ENCODE measurements at places on chromosomes 6 and 20. TPM values are rescaled to one million over a fixed set of nuclear protein-coding genes. Genes with fewer than 3 reads are reported as not detected.

Gene OR2J3
- not detected for total RNA-seq

Gene MACROD2
- 0.25 TPM for total RNA-seq

Gene SASH1
- total RNA-seq, result 49.3 TPM

Gene CYP21A2
- not detected for total RNA-seq

Gene RFX6
- total RNA-seq, result not detected

- DNase-seq, result no peak
These were observed 11.6 kb downstream of the PIGT start for GRCh38 chr20:45427236-45428149.

GRCh38 chr20:46040902-46041535, 12.0 kb downstream of the SLC12A5 start:
- DNase-seq, result no peak

- peak; percentile 54 for DNase-seq
These were observed 305.2 kb upstream of the CITED2 start for GRCh38 chr6:139679516-139680179.

- DNase-seq, result peak; percentile 75
These were observed 73.2 kb downstream of the LY86 start for GRCh38 chr6:6661684-6662083.

DNA sequence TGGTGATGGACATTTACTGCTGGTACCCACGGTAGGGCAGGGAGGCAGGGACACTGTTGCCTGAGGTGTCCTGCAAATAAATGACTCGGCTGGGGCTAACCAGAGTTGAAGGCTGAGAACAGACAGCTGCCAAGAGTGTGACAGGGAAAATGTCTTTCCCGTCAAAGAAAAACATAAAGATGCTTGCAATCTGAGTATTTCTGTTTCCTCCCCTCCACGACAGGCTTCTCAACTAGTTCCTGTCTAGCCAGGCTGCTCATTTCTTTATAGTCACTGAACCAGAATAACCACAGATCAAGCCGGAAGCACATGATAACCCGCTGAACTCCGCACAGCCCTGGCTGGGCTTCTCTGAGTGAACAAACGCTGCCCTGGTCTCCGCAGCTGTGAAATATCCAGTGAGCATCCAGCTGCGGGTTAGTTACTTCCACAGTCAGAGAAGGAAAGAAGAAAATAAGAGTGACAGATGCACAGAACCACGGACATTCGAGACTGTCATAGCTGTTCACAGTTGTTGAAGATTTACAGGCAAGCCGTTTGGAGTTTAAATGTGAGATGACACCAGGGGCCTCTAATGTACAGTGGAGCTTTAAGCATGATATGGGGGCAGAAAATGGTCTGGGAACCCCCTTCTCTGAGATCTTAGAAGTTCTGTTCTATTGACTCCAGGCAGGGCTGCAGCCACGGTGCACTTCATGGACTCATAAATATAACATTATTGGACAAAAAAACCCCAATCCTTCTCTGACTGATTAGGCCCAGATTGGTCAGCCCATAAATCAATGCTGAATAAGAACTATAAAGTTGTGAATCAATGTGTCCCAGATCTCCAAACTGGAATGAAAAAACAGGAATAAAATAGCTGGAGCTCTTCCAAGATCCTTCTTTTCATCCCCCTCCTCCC, 299.9 kb upstream of the SUPT3H start:
- DNase-seq, result no peak

DNA sequence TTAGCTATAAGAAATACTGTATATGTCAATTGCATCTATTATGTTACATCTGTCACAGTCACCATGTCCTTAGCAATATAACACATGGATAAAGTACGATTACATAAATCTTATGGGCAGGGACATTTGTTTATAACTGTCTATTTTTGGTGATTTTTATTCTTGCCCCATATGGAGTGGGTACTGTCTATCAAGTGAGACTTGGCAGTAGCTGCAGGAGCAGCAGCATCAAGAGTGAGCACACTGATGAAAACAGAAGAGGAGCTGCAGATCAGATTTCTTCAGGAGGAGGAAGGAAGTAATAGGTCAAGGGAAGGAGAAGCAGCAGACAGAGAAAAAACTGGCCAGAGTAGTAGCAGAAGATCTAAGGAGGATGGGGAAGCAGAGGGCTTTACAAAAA, 516.7 kb downstream of the C6orf118 start:
- DNase-seq, result no peak

DNA sequence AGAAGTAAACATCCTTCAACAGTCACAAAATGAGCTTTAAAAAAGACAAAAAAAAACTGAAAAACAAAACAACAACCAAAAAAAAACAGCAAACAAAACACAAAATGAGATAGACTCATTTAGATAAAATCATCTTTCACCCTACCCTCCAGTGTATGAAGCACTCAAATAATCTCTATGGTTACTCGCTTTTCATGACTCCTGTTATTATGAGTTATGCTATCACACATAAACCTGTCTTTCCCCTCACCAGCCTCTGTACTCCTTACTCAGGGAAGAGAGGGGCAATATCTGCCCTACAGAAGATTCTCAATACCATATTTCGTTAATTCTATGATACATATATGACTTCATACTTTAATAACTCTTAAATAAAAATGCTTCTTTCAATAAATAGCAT, 158.2 kb downstream of the TPBG start:
- no peak for DNase-seq

DNA sequence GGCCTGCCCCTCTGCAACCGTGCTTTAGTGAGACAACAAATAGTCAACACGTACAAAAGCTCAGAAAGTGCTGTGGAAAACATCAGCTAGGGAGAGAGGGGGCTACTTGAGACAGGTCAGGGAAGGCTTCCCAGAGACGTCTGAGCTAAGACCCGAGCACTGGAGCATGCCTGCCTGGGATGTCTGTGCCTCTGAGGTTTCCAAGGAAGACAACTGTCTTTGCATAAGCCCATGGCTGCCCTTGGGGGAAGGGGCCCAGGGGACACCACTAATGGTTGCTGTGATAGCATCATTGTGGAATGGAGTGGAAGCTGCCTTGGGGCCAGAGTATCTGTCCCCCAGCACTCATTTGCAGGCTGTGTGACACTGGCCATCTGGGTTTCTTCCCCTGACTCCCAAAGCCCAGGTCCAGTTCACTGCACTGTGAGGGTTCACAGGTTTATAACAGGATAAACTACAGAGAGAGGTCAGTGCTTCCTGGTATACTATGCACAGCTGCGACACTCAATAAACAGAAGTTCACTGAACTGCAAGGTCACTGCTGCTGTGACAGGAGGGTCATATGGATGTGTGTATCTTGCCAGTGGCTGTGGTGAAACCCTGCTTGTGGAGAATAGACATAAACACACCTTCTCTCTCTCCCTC, 1.5 kb upstream of the ARFGEF2 start:
- no peak for DNase-seq

DNA sequence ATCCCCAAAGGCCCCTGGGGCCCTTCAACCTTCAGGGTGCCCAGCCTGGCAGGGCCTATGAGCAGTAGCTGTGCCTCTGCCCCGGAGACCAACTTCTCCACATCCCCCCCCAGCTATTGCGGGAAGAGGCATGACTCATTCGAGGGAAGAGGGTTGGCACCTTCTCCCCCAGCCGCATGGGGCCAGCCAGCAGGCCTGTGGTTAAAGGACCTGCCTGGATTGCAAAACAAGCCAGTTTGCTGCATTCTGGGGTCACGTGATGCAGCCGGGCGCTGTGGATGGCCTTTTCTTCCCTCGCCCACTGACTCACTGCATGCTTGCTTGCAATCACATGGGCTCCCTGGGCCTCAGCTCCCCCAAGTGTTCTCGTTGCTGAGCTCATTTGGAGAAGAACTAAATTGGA, 182.5 kb downstream of the MAFB start:
- no peak for DNase-seq

- no peak for DNase-seq
These were observed 160.5 kb upstream of the KCNG1 start for GRCh38 chr20:51183451-51183850.

DNA sequence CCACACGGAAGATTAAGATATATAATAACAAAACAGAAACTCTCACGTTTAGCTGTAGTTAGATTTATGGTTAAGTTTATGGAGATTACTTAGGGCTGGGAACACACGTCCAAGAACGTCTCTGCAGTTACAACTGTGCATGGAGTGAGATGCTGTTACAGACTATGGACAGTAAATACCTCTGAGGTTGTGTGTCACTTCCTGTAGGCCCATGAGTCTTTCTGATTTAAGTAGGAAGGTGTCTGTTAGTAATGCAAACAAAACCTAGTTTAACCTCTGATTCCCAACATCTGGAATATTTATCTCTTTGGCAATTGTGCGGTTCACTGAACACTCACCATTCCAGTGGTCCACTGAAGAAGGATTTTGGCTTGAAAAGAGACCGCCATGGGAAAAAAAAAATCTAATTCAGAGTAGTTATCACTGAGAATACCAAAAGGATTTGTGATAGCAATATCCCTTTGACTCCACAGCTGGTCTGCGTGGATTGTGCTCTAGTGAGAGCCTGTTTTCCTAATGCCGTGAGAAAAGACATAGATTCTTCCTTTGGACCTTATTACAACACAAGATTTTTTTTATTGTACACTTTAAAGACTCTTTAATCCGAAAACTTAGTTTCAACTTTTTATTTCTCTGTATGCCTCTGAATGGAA, 478.2 kb upstream of the CITED2 start:
- DNase-seq, result no peak

DNA sequence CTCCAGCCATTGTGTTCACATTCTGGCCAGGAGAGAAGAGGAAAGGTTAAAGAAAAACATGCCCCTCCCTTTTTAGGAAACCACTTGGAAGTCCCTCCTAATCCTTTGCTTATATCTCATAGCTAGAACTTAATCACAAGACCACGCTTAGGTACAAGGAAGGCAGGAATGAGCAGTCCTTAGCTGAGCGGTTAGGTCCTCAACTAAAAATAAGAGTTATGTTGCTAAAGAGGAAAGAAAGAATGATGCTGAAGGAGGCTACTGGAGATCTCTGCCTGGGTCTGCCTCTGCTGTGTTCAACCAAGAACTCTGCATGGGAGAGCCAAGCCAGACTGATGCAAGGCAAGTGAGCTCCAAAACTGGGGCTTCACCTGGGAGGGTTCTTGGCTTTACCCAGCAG, 11.6 kb upstream of the ARFGEF2 start:
- DNase-seq, result no peak

DNA sequence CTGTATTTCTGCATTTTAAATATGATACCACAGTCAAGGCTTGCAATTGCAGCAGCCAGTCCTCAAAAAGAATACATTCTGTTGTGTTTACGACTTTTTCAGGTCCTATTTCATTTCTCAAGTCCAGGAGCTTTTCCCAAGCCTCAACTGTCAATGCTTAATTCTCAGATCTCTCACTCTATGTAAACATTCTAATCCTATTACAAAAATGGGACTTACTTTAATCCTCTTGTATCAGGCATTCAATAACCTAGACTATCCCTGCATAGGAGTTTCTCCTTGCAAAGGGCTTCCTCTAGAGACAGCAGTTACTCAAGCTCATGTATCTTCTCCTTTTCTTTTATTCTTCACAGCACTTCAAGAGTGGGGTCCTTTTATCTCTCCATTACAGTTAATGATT, 1293.0 kb downstream of the GRIK2 start:
- DNase-seq, result no peak

DNA sequence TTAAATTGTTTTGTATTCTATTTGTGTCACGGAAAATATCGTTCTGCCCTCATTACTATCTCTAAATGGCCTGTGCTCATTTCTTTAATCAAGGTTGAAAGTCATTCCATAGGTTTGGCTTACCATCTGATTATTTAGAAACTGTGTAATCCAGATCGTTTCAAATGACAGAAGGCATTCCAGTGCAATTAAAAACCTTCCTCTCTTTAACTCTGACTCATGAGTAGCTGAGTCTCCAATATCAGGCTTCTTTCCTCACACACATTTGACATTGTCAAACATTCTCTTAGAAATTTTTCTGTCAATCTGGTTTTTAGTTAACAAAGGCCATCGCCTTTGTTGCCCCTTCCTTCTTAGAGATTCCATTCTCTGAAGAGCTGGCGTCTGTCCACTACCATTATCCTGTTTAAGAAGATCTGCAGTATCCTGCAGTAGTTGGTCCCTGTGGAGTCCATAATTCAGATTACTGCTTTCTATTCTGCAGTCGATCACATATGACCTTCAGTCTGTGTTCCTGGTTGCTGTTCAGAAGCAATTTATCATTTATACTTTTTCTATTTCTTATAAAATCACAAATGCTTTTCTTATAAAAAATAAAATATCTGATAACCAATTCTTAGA, 3.9 kb upstream of the TRDN start:
- DNase-seq, result no peak

DNA sequence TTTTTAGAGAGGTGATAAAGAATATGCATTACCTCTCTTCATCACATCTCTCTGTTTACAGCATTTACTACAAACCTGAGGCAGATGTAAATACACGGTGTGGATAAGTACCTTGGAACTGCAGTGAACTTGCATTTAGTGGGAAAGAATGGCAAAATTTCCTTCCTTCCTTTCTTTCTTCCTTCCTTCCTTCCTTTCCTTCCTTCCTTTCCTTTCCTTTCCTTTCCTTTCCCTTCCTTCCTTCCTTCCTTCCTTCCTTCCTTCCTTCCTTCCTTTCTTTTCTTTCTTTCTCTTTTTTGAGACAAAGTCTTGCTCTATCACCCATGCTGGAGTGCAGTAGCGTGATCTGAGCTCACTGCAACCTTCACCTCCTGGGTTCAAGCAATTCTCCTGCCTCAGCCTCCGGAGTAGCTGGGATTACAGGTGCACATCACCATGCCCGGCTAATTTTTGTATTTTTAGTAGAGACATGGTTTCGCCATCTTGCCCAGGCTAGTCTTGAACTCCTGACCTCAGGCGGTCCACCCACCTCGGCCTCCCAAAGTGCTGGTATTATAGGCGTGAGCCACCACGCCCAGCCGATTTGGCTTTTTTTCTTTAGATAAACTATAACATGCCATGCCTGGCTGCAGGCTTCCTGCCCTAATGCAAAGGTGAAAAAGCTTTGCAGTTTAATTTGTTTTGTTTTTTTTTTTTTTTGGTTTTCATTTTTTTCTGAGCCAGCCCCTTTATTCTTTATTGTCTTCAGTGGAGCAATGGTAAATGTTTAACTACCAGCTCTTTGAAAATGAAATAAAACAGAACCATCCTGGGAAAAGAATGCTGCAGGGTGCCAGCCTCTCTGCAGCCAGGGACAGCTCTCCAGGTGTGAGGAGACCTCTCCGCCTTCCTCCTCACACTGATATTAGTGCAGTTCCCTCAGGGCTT, 64.2 kb upstream of the NEDD9 start:
- no peak for DNase-seq

GRCh38 chr6:7035837-7036249, 71.9 kb upstream of the RREB1 start:
- no peak for DNase-seq

DNA sequence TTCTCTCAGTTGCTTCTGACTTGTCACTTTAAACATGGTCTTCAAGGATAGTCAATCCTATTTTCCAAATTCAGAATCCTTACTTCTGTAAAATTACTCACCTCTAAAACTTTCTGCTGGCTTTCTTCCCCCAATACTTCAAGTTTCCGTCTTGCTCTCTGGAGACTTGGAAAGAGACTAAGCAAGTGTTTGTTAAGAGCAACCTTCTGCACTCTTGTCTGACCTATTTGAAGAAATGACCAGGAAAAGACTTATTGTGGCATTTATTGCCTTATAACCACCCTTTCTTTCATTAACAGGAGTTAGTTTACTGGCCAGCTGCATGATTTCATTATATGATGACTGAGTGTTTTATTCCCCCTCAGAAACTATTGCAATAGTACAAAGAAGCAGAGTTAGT, 181.0 kb downstream of the TBC1D7 start:
- DNase-seq, result no peak

Measured in dermis microvascular lymphatic vessel endothelial cell (primary cell).